ENCODE measurements at places on chromosomes 6 and 20.

DNA sequence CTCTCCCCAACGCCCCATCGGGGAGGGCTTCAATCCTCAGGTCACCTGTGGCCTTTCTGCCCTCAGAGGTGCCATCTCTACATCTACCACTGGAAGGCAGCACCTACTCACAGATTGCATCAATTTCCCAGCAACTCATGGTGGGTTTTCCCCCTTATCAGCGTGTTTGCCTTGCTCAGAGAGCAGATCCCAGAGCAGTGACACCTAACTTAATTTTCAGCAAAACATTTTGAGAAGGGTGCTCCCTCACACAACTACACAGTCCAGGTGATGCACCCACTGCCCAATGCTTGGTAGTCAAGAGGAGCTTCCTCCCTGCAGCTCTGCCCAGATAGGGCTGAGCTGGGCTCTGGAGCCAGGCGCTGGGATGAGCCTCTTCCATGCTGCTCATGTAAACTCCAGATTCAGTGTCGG lies 48.2 kb downstream of the PLG start:
- no peak for DNase-seq

- DNase-seq = peak; percentile 41
Observed at GRCh38 chr6:26329763-26330511, 35.1 kb upstream of the BTN3A2 start.

- DNase-seq = no peak
Observed at GRCh38 chr6:11083491-11083890, 10.1 kb upstream of the SMIM13 start.

GRCh38 chr6:106808758-106809157 lies 165.8 kb downstream of the CD24 start:
- no peak for DNase-seq

- DNase-seq = no peak
Observed at GRCh38 chr20:11108102-11108810, 434.5 kb upstream of the JAG1 start.

DNA sequence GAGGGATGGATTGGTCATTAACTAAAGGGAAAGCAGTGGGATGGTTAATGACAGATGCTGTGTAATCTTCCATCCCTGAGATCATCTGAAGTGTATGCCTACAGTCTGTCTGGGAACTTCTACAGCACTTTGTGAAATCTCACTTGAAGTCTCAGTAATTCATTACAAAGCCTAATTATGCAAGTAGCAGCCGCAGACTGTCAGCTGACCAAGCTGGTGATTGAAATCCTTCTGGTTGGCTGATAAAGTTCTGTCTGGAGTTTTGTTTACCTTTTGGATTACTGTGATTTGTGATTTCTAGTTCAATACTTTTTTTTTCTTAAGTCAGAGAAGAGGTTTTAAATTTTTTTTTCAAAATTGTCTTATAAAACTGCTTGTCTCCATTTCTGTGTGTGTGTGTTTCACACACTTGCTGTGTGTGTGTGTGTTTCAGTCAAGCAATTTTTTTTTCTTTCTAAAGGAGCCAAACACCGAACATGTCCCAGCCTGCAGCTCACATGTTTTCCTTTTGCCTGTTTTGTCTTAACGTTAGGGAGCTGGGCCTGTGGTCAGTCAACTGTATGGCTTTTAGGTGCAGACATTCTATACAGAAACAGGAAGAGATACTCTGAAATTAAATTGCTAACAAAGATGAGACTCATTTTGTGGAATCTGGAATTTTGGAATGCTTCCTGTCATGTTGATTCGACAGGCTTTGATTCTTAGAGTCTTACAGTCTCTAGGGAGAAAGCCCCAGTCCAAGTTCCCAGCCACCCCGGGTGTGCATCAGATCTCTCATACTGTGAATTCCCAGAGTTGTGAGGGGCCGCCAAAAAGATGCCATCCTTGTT lies 28.5 kb upstream of the ADGRF4 start:
- DNase-seq = no peak

DNA sequence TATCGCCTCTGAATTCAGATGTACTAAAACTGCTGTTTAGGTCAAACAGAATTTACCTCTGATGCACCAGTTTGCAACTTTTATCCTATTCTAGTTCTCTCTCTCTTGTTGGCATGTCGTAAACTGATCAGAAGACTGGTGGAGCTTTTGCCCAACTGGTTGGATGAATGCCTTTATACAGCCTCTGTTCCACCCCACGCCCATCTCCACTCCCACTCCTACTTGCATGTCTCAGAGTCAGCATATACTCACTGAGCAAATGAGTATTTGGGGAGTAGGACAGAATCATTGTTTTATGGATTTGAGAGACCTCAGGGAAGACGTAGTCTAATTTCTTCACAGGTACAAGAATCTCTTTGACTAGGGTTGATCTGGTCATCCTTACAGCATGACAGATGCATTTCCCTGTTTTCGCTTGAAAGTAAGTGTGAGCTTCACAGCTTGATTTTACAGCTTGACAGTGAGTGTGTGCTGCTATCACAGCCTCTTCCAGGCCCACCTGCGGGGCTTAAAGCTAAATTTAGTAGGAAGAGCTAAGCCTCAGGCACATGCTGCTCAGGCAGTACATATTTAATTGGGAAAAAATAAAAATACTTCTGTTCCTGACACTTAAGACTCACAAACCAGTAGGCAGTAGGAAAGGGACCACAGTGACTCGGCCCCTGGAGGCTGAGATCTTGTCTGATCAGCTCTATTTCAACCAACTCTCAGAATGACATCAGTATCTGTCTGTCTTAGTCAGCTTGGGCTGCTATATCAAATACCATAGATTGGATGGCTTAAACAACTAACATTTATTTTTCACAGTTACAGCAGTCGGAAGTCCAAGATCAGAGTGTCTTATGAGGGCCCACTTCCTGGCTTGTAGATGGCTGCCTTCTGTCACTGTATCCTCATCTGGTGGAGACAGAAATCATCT lies 30.4 kb downstream of the TRMT6 start:
- no peak for DNase-seq

GRCh38 chr20:42376131-42376530 lies 758.0 kb upstream of the CHD6 start:
- no peak for DNase-seq

- DNase-seq = no peak
Observed at GRCh38 chr6:11424395-11425034, 113.0 kb upstream of the TMEM170B start.

- no peak for DNase-seq
Observed at GRCh38 chr20:1232286-1233111, 6.7 kb downstream of the RAD21L1 start.

DNA sequence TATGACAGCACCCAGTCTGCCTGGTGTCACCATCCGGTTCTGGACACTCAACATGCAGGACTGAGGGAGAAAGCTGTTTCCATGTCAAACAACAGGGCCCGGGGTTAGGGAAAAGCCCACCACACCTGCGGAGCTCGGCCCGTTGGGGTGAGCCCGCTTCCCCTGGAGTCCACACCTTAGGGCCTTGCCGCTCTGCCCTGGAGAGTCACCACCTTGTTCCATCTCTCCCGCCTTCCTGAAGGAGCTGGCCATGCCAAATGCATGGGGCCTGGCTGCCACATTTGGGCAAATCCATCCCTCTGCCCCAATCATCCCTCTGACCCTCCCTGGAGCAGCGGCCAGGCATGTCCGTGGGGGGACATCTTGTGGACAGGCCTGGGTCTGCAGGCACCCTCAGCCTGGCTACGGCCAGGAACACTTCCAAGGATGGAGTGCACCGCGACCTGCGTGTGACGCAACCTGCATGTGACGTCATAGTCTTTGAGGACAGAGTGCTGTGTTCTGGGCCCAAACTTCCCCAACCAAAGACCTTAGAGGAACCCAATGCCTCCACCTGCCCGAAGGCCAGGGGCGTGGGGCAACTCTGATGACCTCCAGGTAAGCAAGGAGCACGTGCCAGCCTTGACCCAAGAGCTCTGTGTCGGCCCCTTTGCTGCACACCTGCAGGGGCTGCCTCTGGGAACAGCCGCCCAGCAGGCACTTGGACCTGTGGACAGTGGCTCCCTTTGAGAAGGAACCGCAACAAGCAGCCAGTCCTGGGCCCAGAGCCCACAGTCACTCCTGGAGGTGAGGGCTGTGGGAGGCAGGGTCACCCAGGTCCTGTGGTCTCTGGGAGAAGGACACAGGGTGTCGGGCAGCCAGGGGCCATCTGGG lies 1.7 kb downstream of the CABLES2 start:
- no peak for DNase-seq

DNA sequence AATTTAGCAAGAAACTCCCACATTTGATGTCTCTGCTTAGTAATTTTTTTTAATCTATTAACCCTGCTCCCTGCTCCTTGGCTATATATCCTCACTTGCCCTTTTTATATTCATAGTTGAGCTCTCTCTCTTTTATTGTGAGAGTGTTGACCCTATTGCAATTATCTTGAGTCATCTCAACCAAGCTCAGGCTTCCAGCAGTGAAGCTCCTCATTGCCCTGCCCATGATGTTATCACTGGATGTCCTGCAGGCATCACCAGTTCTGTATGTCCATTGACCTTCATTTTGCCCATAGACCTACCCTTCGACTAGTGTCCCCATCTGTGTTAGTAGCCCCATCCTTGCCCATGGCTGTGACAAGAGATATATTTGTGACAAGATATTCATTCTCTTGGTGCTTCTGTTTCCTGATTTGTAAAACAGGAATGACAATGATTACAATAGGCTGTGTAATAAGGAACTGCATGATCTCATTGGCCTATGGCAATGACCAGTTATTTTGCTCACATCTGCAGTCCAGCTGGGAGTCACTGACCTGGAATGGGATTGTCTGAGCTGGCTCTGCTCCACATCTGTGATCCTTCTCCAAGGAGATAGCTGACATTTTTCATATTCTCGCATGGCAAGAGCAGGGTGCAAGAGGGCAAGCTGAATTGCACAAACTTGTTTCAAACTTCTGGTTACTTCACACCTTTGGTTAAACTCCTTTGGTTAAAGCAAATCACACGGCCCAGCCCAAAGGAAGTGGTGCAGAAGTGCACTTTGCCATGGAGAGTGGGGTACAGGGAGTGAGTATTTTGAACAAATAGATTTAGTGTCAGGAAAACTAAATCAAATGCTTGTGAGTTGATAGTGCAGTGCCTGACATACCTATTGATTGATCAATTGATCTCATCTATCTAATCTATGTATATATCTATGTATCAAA lies 47.7 kb upstream of the CST5 start:
- no peak for DNase-seq

GRCh38 chr6:44480097-44480541 lies 92.6 kb downstream of the CDC5L start:
- no peak for DNase-seq

- no peak for DNase-seq
Observed at GRCh38 chr20:53493311-53493857, 100.3 kb downstream of the ZNF217 start.

DNA sequence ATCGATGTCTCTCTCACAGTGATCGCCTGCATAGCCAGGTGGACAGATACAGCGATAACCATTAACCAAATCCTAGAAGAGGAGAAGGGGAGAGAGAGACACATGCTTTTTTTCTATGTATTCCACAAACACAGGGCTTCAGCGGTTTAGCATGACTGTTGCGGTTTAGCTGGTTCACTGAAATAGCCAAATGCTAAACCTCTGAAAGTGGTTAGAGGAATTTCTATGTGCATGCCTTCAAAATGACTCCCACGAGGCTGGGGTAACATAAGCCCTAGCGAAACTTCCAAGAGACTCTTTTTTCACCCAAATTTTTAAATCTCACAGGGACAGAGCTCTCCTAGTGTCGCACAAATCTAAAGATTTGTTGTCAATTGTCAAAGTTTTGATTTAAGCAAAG lies 25.1 kb downstream of the JAG1 start:
- DNase-seq = no peak

DNA sequence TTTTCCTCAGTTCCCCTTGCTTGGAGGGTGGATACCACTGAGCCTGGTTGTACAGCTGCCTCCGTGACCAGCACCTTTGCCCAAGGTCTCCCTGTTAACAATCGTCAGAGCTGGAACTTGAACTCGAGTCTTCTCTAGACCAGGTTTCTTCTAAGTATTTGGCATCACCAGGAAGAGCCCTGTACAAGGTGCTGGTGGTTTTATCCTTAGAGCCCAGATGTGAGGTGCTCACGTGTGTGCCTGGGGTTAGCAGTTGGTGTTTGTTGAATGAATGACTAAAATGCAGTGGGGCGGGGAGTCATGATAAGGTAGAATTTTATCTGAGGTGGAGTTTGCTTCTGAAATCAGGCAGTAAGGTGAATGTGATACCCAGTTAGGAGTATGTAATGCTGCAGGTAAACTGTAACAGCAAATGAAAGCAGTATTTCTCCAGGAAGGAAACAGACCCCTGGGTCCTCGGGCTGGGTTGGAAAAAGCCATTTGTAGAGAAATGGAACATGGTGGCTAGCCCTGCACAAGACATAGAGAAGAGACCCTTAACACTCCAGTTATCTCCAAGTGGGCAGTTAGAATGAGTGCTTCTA lies 3.1 kb downstream of the DNAJC5 start:
- DNase-seq = no peak

DNA sequence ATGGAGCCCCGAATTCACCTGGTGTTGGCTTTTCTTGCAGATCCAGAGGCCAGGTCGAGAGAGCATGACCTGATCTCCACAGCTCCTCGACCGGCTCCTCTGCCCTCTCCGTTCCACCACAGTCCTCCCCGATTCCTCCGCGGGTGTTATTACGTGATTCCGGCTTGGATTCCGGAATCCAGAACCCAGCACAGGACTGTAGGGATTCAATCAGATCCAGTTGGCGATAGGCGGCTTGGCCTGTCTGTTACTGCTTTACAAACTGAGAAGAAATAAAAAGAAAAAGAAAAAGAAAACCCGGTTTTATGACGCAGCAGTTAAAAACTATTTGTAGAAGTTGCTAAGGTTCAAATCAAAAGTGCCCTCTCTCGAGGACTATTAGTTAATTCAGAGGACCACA lies 222.7 kb downstream of the EYA2 start:
- no peak for DNase-seq

GRCh38 chr6:88569959-88570358 lies 393.5 kb downstream of the RNGTT start:
- DNase-seq = no peak

DNA sequence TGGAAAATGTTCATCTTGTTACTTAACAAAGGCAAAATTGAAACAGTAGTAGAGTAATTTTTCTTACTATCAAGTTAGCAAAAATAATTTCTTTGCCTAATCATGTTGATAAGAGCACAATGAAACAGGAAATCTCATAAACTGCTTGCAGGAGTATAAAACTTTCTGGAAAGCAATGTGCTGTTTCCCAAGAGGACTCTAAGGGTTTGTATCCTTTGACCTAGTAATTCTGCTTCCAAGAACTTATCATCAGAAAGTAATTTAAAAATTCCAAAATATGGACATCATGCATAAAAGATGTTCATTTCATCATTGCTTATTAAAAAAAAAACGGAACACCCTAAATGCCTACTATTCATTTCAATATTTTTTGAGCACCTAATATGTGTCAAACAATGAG lies 46.1 kb upstream of the TNFAIP3 start:
- DNase-seq = peak; percentile 52
